ENCODE measurements at places on chromosomes 2 and 18. TPM values are rescaled to one million over a fixed set of nuclear protein-coding genes. Genes with fewer than 3 reads are reported as not detected.

DNA sequence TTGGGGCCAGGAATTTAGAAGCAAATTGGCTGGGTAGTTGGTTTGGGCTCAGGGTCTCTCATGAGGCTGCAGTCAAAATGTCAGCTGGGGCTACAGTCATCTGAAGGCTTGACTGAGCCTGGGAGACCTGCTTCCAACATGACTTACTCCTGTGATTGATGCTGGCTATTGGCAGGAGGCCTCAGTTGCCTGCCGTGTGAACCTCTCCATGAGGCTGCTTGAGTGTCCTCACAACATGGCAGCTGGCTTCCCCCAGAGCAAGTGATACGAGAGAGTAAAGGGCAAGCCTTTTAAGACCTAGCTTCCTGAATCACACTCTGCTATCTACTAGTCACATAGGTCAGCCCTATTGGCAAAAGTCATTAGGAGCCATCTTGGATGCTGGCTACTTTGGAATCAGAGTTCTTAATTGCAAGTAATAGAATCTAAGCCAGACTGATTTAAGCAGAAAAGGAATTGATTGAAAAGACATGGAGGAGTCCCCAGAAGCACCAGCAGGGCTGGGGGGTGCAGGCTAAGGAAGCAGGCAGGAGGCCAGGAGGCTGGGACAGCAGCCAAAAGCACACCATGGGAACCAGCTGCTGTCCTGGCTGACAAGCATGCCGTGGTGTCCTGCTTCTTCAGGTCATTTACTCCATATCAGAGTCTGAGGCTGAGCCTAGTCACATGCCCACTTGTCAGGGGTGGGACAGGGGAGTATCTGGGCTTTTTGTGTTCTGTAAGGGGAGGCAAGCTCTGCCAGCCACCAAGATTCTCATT is 7.8 kb upstream of the GIGYF2 start:
- peak; percentile 23 for DNase-seq

DNA sequence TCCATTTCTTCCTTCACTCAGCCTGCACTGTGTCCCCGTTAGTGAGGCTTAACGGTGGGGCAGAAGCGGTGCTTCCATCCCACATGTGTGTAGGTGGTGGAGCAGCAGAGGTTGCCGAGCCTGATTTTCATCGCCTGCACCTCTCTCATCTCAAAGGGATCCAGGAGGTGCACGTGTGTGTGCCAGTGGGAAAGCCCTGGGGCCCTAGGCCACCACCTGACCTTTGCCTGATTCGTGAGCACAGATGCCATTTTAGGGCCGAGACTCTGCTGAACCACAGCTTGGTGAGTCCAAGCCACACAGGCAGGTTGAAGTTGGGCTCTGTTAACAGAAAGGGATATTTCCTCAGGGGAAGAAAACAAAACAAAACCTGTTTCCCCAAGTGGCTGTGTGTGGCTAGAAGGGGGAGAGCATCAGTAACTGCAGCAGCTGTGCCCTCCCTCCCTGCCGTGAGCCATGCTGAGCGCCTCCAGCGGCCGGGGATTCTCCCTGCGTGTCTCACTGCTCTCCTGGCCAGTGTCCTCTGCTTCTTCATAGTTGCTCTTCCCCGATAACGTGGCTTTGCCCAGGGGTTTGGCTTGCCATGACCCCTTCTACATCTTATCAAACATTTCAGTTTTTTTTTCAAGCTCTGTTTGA is 81.5 kb downstream of the MAPRE2 start:
- DNase-seq: no peak

- no peak for DNase-seq
Observed at GRCh38 chr2:71713581-71714580, 260.5 kb downstream of the DYSF start.

DNA sequence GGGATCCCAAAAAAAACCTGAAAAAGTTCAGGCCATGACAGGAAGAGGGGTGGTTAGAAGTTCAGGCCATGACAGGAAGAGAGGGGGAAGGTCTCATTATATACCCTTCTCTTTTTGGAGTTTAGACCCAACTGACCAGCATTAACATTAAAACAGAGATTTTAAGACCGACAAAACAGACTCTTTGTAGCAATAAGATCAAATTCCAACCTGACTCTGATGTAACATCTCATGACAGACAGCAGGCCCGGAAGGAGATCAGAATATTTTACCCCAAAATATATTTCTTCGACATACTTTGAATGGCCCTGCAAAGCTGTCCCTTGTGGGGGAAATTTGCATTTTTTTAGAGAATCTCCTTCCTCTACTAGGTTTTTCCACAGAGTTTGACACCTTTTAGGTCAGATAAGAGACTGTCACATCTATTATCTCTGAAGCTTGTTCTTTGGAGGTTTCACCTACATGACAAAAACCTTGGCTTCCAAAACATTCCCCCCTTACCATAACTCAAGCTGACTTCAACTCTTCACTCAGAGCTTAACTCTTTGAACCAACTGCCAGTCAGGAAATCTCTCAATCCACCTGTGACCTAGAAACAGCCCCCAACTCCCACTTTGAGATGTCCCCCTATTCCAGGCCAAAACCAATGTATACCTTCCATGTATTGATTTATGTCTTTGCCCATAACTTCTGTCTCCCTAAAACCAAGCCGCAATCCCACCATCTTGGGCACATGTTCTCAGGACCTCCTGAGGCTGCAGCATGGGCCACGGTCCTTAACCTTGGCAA is 51.0 kb upstream of the B3GNT2 start:
- DNase-seq: no peak

GRCh38 chr2:71894261-71894660 is 253.4 kb downstream of the CYP26B1 start:
- no peak for DNase-seq

GRCh38 chr2:30860726-30861125 is 53.5 kb upstream of the CAPN13 start:
- no peak for DNase-seq

The TXNL1 gene
- 64.9 TPM for total RNA-seq

Measured in mucosa of gallbladder (tissue), 1 donor.